ENCODE measurements at places on chromosomes 1 and 21.

- DNase-seq: no peak
Observed at GRCh38 chr1:177976596-177976995, 6.7 kb upstream of the SEC16B start.

DNA sequence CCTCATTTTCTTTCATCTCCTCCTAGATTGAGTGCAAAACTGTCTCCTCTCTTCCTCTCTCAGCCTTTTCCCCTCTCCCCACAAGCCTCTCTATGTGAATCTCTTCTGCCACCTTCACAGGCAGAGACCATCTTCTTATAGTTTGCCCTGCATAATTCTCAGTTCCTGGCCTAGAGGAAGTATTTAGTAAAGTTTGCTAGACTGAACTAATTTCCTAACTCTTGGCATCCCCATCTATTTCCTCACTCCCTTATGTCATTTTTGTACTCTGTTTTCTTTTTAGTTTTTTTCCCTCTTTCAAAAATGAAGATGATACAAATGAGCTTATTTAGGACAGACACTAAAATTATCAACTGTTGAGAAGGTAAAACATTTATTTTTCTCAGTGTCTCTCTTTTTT lies 66.0 kb downstream of the XCL2 start:
- no peak for DNase-seq

DNA sequence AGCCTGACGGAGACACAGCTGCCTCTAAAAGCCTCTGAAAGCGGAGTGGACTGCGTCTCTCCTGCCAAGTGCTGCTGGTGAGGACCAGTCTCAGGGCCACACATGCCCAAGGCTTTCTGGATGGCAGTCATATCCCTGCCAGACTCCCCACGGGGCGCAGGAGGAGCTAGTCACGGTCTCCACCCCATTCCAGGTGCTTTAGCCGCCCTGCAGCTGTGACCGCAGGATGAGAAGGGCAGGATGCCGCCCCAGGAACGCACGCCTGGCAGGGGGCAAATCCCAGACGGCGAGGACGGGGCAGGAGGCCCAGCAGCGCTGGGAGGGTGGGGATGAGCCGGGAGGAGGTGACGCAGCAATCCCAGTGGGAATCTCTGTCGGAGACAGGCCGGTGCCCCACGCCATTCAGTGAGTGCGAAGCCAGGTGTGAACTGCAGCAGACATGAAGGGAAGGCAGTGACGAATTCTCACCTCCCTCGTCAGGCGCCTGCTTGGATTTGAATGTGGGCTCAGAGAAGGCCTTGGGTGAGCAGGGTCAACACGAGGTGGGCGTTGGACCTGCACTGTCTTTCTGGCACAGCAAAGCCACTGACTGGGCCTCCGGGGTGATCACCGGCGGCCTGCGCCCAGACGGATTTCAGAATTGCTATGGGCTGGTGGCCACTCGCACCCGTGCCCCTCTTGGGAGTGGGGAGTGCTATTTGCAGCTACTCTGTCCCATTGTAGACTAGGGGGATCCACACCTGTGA lies 38.5 kb upstream of the SLC19A1 start:
- no peak for DNase-seq

GRCh38 chr1:52203935-52204625 lies 62.2 kb downstream of the ZFYVE9 start:
- no peak for DNase-seq

GRCh38 chr1:29540801-29541357 lies 304.6 kb downstream of the PTPRU start:
- DNase-seq: no peak

- DNase-seq: no peak
Observed at GRCh38 chr1:68223687-68224086, 8.6 kb downstream of the WLS start.

GRCh38 chr1:171310661-171311087 lies 3.3 kb upstream of the FMO4 start:
- DNase-seq: no peak

GRCh38 chr1:114479134-114479533 lies 31.9 kb downstream of the TRIM33 start:
- DNase-seq: no peak

DNA sequence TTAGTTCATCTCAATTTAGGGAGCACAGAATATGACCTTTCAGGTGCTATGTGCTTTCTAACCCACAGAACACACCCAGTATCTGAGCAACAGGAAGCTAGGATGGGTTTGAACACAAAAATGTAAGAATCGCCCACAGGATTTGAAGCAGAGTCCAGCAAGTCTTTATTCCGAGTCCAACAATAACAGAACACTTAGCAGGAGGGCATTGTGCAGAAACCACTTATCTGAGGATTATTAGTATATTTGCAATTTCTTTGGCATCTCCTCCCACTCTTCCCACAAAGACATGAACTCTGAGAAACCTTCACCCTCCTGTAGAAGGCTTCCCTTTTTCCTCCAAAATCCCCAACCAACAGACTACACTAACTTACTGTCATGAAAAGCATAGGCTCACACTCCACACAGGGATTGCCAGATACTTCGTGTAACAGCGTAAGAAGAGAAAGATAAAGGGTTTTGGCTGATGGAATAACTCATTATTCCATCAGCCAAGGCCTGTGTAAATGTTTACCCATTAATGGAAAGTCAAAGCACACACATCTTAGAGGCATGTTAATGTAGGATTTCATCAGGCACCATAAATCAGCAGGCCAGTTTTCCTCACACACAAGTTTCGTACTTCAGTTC lies 16.1 kb downstream of the SIPA1L2 start:
- no peak for DNase-seq

GRCh38 chr1:171152549-171152948 lies 32.6 kb upstream of the FMO2 start:
- DNase-seq: no peak

GRCh38 chr1:151805066-151805820 lies at the start of gene LINGO4:
TSS of gene LINGO4 (minus strand) at chr1:151805419. CDS start at chr1:151802704, 2,715 bp downstream.
- no peak for DNase-seq

DNA sequence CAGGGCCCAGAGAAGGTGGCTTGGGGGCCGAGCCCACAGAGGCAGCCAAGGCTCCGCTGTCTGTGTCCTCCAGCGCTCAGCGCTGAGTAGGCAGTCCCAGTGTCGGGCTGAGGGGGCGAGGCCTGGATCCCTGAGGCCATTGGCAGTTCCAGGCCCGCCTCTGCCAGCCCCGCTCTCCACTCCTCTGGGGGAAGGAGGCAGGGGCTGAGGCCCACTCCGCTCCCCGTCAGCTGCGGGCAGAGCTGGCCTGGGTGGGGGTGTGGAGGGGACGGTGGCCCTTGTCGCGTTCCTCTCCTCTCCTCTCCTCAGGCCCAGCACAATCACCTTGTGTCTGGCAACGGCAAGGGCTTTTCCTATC lies 132.8 kb downstream of the CASZ1 start:
- DNase-seq: no peak

DNA sequence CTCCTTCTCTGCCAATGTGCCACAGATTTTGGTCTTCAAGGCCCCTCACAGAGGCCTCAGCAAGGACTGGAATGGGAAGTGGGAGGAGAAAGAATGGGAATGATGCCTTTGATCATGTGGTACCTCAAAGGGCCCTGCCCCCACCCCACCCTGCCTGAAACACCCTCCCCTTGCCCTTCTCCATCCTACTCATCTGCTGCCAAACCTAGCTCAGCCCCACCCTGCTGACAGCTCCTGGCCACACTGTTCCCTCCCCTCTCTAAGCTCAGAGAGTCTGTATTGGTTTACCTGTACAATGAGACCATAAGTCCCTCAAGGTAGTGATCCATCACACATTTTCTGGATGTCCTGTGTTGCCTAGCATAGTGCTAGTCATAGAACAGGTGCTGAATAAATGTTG lies 6.7 kb upstream of the ARHGAP30 start:
- DNase-seq: no peak

DNA sequence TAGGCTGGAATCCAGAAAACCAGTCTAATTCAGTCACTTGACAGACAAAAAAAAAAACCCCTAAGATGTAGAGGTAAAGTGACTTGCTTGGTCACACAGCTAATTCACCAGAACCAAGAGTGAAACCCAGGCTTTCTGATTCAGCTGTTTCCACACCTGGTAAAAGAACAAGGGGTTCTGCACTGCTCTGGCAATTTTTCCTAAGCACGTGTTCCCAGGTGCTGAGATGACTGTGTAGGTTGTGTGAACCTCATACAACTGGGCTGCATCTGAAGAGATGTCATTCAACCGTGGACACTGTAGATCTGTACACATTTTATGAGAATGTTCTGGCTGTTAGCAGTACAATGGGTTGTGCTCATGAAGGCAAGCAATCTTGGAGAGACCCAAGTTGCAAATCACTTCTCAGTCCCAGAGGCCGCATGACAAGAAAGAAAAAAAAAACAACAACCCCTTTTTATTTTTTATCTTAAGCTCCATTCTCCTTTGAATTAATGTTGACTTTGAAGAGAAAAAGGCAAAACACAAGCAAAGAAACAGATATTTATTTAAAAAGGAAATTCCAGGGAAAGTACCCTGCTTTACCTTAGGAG lies 95.4 kb downstream of the INTS7 start:
- no peak for DNase-seq

GRCh38 chr1:95169548-95169947 lies 52.4 kb downstream of the TLCD4 start:
- DNase-seq: no peak

GRCh38 chr1:221926441-221926840 lies 184.6 kb upstream of the DUSP10 start:
- no peak for DNase-seq

GRCh38 chr1:119962296-119962968 lies 66.1 kb upstream of the ADAM30 start:
- no peak for DNase-seq

DNA sequence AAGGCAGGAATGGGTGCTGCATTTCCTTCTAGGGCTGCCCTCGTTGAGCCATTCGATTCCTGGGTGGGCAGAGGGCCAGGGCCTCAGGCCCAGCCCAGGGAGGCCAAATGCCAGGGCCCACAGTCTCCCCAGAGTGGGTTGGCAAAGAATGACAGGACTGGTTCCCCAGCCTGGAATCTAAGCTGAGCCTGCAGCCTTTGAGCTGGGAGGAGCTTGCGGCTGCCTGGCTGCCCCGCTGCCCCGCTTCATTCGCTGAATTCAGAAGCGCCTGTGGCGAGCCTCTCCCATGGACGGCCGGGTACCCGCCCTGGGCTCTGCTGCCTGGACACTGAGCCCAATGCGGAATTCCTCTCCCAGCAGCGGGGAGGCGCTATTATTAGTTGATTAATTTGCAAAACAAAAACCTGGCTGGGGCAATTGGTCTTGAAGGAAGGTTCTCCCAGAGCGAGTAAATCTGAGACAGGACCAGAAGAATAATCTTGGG lies 32.3 kb upstream of the TARDBP start:
- DNase-seq: no peak

GRCh38 chr1:238991765-238992495 lies 394.4 kb upstream of the CHRM3 start:
- no peak for DNase-seq

GRCh38 chr1:113298941-113299340 lies 91.4 kb upstream of the MAGI3 start:
- DNase-seq: no peak

GRCh38 chr1:33433509-33434362 lies 2.8 kb upstream of the PHC2 start:
- DNase-seq: no peak

DNA sequence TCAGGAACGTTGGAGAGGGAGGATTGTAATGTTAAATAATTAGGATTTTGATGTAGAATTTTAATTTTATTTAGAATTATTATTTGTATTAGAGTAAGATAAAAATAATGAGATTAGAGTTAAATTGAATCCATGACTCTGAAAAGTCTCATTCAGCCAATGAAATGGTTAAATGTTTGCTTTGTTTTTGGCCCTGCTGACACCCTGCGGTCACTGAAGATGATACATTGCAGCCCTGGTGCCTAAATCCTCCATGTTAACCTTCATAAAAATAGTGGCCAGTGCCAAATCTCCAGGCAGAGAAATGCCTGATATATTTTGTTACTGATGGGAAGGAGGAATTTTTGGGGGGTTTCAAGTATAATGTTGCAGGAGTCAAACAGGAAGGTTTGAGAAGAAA lies 27.3 kb upstream of the RLF start:
- DNase-seq: no peak

DNA sequence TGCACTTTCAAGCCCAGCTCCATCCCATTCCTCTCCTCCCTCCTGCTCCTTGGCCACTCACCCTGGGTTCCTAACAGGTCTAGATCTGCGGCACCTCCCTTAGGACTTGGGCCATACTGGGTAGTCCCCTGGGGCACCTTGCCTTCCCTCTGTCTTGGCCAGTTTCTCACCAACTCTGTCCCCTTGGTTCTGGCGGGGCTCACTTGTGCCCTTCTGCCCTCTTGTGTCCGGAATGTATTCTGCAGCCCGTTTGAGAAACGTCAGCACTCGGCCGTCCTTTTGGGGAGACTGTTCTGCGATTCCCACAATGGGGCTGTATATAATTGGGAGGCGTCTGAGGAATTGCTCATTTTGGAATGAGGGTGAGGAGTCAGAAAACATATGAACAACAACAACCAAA lies 162.4 kb downstream of the ZSCAN20 start:
- DNase-seq: no peak

- DNase-seq: no peak
Observed at GRCh38 chr1:62955666-62956065, 171.7 kb downstream of the ATG4C start.
